ENCODE measurements at places on chromosomes 13 and 19. TPM values are rescaled to one million over a fixed set of nuclear protein-coding genes. Genes with fewer than 3 reads are reported as not detected.

DNA sequence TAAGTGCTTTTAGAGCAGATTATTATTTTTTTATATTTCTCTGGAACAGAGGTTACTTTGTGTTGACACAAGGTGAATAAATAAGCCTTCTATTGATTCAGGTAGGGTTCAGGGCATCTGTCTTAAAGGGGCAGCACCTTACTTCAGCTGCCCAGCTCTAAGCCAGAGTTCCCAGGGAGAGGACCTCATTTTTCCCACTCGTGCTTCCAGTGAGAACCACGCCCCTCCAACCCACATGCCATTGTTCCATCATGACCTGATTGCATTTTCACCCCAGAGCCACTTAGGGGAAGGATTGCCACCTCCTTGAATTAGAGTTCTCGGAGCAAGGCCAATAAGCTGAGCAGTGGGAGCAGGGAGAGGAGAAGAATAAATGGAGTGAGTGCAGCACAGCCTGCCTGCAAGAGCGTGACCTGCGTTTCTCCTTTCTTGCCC, 104.3 kb upstream of the FRY start:
- H3K27ac ChIP-seq, result no peak overlapping the region
- H3K36me3 ChIP-seq, result no peaks in the 10 kb centered on the region
- H3K4me3 ChIP-seq, result no peak overlapping the region
- DNase-seq, result peak; percentile 30
- H3K27me3 ChIP-seq, result no peaks in the 10 kb centered on the region

GRCh38 chr13:71320452-71320851, 546.6 kb downstream of the DACH1 start:
- H3K36me3 ChIP-seq, result no peaks in the 10 kb centered on the region
- no peak overlapping the region for H3K27ac ChIP-seq
- H3K4me3 ChIP-seq, result no peak overlapping the region
- peak; percentile 34 for DNase-seq
- H3K27me3 ChIP-seq, result no peaks in the 10 kb centered on the region

GRCh38 chr19:6099599-6099998, 10.7 kb downstream of the RFX2 start:
- no peak for DNase-seq
- H3K36me3 ChIP-seq, result no peaks in the 10 kb centered on the region
- H3K4me1 ChIP-seq, result peaks cover 13% of the 10 kb centered on the region
- no peak overlapping the region for H3K27ac ChIP-seq
- no peak overlapping the region for H3K4me3 ChIP-seq

DNA sequence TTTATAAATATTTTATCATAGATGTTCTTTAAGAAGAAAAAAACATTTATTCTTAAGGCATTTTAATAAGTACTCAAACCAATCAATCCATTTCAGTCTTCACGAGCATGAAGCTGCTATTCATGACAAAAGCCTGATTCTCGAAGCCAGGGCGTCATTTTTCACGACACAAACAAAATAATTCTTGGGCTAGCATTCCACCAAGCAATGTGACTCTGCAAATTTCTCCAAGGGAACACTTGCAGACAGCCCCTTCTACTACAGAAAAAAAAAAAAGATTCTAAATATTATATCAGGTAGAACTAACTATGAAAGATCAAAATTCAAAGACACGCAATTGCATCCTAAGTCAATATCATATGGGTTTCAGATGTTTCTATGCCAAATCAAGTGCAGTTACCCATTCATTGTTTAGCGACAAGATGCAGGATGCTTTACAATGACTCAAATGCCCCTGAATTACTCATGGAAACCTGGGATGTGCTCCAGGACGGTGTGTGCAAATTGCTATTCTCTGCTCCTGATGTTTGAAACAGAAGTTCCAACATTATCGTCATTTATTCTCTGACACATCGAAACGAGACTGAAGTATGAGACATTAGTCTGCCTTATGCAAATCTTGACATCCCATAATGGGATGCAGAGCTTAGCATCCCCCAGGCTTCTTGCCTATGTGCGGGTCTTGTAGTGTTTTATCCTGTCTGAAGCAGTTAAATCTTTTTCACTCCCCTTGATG, 517.7 kb downstream of the MYO16 start:
- no peaks in the 10 kb centered on the region for H3K27me3 ChIP-seq
- no peak overlapping the region for H3K27ac ChIP-seq
- H3K4me1 ChIP-seq, result peaks cover 44% of the 10 kb centered on the region

The SF3A2 gene
- 50.7 TPM for total RNA-seq

The KLK12 gene
- not detected for total RNA-seq

The SIGLECL1 gene
- total RNA-seq, result not detected

DNA sequence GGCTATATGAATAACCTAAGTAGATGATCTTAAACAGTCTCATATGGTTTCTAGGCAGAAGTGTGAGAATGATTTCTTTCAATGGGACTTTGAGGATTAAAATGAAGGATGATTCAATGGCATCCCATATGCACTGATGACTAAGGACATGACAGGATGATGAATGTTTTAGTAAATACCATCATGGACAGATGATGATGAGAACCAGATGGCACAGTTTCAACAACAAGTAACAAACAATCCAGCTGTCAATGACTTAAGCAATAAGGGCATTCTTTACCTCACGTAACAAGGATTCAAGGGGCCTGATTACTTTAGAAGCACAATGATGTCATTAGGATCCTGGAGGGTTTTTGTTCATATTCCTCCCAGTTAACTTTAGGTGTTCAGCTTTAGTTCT, 2678.4 kb downstream of the PCDH9 start:
- H3K36me3 ChIP-seq, result no peaks in the 10 kb centered on the region
- no peak for DNase-seq
- no peak overlapping the region for H3K4me3 ChIP-seq
- no peaks in the 10 kb centered on the region for H3K27me3 ChIP-seq

The PNMA8B gene
- total RNA-seq, result 0.09 TPM

DNA sequence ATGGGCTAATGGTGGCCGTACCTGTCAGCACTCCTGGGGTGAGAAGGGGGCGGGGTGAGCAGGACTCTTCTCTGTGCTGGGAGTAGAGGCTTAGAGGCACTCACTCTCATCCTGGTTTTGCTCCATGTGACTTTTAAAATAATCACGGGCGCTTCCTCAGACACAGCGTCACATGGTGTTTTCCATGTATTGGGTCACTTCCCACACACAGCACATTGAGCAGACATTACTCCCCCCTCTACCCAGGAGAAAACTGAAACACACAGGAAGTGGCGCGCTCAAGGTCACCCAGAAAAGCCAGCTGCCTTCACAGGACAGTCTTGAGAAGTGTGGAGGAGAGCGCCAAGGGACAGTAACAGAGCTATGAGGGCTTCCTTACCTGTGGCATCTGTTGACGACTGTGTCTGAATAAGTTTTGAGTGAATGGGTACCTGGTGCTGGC, 23.2 kb downstream of the SPATA13 start:
- no peaks in the 10 kb centered on the region for H3K36me3 ChIP-seq
- peaks cover 4% of the 10 kb centered on the region for H3K4me1 ChIP-seq
- H3K4me3 ChIP-seq, result no peak overlapping the region
